NCI-H2227 treated with DMSO at 0.1 percent for 48 hours (cell line): ENCODE measurements at places on chromosomes 3 and 15.

GRCh38 chr3:16480861-16481545 is 32.5 kb downstream of the RFTN1 start:
- no peak for DNase-seq

DNA sequence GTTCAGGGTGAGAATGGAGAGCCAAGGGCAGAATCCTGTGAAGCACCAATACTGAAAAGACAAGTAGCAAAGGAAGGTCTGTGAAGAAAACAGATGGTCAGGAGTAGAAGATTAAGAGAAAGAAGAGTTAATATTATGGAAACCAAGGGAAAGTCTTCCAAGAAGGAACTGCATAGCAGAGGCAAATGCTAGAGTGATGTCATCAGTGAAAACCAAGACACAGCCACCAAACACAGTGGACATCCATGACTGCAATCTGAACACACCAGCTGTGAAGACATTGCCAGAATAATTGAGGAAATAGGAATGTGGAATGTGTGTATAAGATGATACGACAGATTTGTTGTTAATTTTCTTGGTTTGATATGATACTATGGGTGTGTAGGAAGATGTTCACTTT is 26.8 kb upstream of the ZBTB38 start:
- DNase-seq, result no peak

GRCh38 chr15:56582785-56583184 is 117.8 kb upstream of the MNS1 start:
- DNase-seq, result no peak

DNA sequence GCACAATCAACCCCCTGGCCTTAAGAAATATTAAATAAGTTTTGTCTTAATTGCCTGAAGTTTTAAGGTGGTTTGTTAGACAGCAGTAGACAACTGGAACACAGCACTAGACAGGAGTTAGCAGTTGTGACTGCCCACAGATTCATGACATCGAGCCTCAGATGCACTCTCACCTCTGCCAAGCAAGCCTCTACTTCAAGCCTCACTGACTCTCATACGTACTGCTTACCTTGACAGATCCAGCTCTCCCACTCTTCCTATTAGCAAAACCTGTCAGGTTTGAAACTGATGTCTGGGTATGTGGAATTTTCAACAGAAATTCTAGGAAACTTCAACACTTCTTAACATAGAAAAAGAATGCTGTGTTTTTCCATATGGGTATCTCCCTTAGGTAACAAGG is 382.9 kb upstream of the DPH6 start:
- no peak for DNase-seq

DNA sequence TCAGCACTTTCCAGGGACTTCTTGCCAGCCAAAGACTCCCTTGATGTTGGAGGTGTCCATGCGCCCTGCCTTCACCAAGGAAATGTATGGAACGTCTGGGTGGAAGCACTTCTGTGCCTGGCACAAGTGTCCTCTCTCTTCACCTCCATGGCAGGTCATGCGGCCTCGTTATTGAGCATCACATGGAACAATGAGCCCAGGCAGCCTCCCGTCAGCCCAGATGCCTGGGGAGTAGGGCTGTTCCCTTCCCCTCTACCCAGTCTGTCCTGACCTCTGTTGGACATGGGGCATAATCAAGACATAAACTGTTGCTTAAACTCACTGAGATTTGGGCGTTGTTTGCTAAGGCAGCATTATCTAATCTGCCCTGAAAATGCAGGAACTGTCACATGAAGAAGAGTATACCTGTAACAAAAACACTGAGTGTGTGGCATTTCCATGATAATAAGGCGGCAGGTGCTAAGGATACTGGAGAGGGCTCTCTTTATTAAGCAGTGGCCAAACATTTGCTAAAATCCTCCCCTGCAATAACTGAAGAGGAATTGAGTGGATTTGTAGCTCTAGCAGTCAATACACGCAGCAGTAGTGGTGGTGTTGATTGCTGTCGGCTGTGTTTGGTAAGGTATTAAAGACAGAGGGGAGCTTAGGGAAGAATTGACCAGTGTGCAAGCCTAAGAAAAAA is 338.2 kb upstream of the ATP10A start:
- DNase-seq, result no peak

GRCh38 chr3:14452740-14453710 is 50.6 kb downstream of the SLC6A6 start:
- DNase-seq, result peak; percentile 42

GRCh38 chr3:149152420-149152819 is 23.0 kb downstream of the HPS3 start:
- no peak for DNase-seq

DNA sequence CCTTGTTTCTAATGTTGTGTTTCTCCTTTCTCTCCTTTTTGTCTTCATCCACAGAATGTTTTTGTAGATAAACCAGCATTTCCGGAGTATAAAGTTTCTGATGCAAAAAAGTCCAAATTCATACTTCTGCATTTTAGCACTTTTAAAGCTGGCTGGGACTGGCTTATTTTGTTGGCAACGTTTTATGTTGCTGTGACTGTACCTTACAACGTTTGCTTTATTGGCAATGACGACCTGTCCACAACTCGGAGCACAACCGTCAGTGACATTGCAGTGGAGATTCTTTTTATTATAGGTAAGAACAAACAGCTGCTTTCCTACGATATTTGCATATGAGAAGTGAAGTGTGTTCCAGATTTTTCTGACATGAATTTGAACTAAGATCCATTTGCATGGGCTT is 199.4 kb downstream of the KCNH8 start:
- DNase-seq, result no peak

DNA sequence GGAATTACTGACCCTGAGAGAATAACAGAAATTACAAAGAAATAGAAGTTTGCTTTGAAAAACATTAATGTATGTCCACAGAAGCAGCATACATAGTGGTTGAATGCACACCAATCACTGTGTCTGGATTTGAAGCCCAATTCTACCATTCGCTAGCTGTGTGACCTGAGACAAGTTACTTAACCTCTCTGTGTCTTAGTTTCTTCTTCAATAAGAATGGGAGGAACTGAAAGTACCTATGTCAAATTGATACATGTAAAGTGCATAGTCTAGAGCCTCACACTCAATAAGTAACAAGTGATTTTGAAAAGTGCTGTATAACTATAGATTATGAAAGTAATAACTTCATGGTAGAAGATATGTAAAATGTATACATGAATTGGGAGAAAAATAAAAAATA is 457.8 kb downstream of the FOXP1 start:
- no peak for DNase-seq

GRCh38 chr3:185009650-185010049 is 143.2 kb downstream of the C3orf70 start:
- DNase-seq, result no peak

DNA sequence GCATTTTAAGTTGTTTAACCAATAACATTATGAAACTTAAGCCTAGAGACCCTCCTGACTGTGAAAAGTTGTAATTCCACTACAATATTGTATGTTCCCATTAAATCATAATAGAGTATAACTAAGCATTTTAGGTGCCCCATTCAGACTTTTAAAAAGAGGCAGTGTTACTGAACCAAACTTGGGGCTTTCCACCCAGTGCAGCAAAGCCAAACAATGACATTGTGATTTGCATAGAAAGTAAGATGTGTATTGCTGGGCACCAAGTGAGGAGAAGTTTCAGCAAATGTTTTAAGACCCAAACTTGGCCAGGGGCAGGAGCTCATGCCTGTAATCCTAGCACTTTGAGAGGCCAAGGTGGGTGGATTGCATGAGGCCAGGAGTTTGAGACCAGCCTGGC is 706.2 kb downstream of the GRM7 start:
- no peak for DNase-seq

- DNase-seq, result no peak
Measured at GRCh38 chr3:186035277-186035676, 73.6 kb downstream of the ETV5 start.

DNA sequence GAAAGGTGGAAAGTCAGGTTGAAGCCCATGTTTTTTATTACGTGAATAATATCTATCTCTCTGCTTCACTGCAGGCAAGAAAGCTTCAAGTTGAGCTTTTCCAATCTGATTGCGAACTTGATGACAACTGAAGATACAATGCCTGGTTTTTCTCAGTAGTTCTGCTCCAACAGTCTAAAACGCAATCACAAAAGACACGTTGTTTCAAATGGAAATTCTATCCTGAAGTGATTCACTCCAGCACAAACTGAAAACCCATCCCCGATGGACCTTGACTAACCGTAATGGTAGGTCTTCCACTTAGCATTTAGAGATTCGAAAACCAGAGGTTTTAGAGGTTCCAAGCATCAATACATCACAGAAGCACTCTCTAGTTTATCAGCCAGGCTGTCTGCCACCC is 10.6 kb downstream of the B4GALT4 start:
- no peak for DNase-seq

GRCh38 chr3:12242772-12243171 is 46.1 kb upstream of the PPARG start:
- DNase-seq, result no peak

DNA sequence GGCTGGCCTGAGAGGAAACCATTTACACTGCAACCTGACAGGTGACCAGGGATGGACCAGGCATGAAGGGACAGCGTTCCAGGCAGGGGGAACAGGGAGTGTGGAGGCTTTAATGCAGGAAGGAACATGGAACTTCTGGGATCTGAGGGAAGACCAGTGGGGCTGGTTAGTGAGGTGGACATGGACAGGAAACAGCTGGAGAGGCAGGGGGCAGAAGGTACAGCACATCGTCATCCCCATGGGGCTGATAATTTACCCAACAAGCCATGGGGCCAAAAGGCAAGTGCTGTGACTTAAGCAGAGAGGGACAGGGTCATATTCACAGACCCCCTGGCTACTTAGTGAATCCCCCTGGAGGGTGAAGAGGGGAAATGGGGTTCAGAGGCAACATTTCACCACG is 77.0 kb upstream of the LARS2 start:
- no peak for DNase-seq

- no peak for DNase-seq
Measured at GRCh38 chr3:138082992-138083386, 32.4 kb downstream of the DZIP1L start.

- DNase-seq, result no peak
Measured at GRCh38 chr3:120033596-120033995, 60.7 kb downstream of the GSK3B start.

- no peak for DNase-seq
Measured at GRCh38 chr3:152156880-152157279, 111.8 kb upstream of the MBNL1 start.

- no peak for DNase-seq
Measured at GRCh38 chr3:166582236-166582635, 745.0 kb upstream of the BCHE start.

DNA sequence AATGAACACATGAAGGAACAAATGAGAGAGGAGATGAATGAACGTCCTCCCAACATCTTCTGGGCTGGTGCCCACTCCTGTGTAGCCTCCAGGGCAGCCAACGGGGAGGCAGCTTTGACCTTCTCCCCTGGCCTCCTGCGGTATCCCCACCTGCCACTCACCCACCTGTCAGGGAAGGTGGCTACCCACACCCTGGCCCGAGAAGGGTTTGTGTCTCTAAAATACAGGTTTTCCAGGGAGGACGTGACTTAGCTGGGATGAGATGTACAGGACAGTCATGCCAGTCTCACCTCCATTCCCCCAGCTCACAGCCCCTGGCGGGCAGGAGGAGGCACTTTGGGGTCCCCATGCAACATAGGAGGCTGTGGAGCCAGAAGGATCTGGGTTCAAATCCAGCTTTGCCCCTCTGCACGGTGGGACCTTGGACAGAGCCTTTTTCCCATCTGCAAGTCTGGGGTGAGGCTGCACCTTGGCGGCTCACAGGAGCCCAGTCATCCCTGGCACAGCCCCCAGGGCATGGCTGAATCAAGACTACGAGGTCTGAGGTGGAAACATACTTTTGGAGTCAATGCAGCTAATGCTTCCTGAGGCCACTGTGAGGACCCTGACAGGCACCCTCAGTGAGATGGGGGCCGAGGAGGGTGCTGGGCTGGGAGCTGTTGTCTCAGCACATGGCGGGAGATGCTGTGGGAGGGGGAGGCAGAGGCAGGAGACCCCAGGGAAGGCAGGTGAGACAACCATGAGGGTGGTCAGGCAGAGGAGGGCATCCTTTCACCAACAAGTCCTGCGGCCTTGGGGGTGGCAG is 11.1 kb upstream of the PLXND1 start:
- DNase-seq, result no peak

DNA sequence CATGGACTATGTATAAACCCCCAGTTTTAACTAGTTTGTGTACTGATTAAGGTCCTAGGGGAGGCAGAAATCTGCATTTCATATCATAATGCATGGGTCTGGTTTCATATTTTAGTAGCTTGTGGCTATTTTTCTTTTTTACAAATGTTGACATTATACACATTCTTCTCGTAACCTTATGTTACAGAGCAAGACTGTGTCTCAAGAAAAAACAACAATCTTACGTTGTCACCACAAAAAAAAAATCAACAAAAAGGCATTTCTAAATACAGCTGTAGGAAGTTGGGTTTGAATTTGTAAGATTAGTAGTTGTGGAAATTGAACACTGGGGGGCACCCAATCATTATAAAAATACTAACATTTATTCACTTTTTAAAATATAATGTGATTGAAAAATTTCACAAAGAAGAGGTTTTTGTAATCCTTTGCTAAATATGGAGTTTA is 17.9 kb downstream of the SERP1 start:
- DNase-seq, result no peak

DNA sequence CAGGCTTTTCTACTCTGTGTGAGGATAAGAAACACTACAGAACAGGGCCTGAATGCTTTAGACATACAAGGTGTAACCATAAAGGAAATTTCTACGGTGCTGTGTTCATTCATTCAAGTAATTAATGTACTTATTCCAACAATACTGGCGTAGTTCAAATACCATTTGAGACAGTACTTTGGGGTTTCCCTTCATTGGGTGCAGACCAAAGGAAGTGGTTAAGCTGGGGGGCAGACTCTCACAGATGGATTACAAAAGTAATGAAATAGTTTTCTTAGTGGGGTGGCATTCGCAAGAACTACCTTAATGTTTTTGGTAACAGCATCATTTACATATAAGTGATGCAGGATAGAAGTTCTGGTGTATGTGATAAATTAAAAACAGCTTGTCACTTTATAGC is 65.9 kb downstream of the BTD start:
- DNase-seq, result no peak

DNA sequence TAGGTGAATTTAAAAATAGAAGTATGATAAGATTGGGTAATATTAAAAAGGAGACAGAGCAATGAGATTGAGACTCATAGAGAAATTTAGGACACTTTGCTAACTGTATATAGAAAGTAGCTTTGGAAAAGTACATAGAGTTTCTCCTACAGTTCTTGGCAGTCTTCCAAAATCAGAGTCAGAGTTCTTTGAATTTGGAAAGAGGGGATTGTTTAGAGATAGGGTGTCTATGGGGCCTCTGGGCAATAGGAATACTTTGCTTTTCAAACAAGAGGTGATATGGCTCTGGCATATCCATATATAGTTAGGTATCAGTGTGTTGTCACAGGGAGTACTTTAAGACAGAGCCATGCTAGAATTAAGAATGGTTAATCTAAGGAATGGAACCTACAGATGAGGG is 477.1 kb upstream of the KCNMB2 start:
- no peak for DNase-seq
